ENCODE measurements at places on chromosomes 4 and X.
A peak's percentile ranks its signal among the peaks of the same experiment; 100 is the strongest.

DNA sequence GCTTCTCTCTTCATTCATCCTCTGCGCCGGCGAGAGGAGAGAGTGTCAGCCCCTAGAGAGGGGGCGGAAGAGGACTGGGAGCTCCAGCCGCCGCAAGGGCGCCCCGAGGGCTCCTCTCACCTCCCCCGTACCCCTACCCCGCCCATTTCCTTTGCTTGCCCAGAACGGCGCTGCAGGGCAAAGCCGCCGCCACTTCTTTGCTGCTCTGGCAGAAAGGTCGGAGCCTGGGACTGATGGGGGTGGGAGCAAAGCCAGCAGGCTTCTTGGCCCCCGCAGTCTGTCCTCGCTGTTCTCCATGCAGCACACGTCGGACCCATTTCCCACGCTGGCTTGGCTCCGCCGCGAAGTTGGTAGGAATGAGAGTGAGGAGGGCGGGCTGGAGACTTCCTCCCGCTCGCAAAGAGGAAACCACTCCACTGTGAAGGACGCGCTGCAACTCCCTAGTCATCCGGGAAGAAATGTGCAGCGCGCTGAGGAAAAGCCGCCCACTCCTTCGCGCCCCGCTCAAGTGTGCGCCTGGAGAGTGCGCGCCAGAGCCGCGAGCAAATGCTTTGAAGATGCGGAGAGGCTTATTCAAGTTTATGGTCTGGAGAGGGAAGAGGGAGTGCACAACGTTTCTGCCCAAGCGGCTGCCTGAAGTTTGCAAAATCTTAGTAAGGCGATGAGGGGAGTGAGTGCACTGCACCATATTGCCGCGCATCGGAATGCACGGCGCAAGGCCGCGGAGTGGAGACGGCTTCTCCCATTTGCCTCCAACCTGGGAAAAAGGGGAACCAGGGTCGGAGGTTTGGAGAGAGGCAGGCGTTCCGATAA, 2.8 kb upstream of the PCDH7 start:
- DNase-seq = peak; percentile 75

DNA sequence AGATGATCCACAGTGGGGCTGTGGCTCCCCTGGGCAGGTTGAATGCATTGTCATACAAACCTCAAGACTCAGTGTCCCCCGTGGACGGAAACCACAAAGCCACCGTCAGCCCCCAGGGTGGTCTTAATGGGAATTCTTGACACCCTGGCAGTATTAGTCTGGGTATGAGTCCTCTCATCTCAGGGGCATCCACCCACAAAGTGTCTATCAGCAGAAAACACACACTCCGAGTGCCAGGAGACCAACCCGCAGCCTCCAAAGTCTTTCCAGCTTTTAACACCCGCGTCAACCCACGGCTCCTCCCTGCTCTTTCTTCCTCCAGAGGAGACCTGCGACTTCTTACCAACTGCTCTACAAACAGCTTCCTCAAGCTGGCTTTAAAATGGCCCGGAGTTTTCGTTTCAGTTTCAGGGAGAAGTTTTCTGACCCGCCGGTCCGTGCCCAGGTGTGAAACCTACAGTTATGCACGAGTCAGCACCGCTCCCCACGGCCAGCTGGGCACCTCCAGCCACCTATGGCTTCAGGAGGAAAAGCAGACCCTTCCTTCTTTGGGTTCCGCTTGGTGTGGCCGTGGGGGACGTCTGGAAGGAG, 14.4 kb upstream of the ASMTL start:
- no peak for DNase-seq

- DNase-seq = peak; percentile 69
Measured at GRCh38 chr4:23945451-23946017, 55.7 kb upstream of the PPARGC1A start.

- peak; percentile 37 for DNase-seq
Measured at GRCh38 chr4:113534711-113535110, 226.8 kb downstream of the CAMK2D start.

DNA sequence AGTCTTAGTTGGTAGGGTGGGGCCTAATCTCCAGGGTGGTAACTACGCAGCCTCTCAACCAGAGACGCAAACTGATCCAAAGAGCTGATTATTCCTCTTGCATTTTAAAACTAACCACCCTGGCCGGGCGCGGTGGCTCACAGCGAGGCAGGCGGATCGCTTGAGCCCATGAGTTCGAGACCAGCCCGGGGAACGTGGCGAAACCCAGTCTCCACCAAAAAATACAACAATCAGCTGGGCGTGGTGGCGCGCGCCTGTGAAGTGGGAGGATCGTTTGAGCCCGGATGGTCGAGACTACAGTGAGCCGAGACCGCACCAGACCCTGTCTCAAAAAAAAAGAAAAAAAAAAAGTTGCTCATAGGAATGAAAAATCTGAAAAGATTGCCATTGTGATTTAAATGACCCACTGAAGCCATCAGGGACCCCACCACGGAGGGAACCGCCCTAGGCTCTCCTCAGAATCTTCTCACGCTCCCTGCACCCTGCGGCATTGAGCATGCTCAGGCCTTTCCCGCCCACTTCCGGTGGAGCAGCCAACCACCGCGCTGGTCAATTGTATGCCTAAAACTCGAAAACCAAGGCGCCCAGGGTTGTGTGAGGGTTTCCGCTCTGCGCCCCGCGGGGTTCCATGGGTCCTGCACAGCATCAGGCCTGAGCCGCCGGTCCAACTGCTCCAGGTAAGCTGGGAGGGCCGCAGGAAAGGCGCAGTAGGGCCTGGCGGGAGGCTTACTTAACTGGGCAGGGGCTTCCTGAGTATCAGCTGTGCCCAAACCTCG, at the start of gene TRIM60:
TSS of gene TRIM60 (plus strand) at position 564 of the 776 bp plus-strand sequence. CDS start 8,074 bp downstream, outside the sequence.
- no peak for DNase-seq

DNA sequence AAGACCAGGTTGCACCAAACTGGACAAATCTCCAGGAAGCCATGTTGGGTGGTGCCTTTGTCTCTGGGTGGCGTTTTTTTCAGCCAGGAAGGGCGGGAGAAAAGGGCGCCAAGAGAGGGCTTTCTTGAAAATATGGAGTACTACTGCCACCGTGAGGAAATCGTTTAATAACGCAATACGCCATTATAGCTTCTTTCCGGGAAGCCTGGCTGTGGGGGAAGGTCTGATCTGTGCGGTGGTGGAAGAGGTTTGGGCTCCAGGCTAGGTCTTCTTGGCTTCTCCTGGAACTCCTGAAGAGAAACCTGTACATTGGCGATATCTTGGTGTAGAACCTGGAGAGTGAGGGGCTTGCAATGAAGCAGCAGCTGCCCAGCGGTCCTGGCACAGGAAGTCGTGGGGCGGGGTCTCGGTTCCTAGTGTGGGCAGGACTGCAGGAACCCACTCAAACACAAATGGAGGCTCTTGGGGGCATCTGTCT, 202.7 kb downstream of the OR13H1 start:
- DNase-seq = no peak

GRCh38 chr4:47852136-47852535, 14.3 kb upstream of the CORIN start:
- DNase-seq = peak; percentile 74

- no peak for DNase-seq
Measured at GRCh38 chr4:140448830-140449229, 21.4 kb upstream of the CLGN start.

DNA sequence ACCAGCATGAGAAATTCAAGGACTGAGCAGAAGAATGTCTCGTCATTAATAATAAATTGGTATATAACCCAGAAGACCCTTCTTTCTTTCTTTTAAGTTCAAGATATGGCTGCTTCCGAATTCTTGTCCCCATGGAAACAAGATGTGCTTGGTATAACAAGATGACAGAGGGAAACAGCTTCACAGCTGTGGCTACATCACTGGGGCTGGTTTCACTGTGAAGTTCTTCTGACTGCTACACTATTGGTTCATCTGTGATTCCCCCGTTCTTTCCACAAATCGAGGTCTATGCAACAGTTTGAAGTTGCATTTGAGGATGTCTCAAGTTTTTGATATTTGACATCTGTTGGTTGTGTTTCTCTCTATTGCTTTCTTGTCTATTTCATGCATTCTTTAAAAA, 12.3 kb upstream of the DTHD1 start:
- no peak for DNase-seq

DNA sequence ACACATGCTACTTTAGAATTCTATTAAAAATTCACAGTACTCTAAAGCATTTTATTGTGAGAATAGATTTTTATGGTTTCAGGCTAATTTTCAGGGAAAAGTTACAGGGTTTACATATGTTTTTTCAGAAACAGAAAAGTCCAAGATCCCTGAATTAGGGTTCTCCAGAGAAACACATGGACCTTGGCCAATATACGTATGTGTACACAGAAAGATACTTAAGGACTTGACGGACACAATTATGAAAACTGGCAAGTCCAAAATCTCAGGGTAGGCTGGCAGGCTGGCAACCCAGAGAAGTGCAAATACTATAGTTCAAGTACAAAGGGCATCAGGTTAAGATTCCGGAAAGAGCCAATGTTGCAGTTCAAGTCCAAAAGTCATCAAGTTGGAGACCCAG, 1897.8 kb upstream of the PCDH10 start:
- no peak for DNase-seq

DNA sequence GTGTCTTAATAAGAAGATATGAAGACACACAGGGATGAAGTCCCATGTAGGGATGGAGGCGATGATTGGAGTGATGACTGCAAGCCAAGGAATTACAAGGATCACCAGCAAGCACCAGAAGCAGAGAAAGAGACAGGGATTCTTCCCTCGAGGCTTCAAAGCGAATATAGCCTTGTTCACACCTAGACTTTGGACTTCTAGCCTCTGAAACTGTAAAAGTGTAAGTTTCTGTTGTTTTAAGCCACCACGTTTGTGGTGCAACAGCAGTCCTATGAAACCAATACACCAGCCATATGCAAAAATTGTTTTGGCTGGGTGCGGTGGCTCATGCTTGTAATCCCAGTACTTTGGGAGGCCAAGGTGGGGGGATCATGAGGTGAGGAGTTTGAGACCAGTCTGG, 9.8 kb upstream of the PDS5A start:
- no peak for DNase-seq

- no peak for DNase-seq
Measured at GRCh38 chrX:26254436-26254835, 38.5 kb downstream of the MAGEB5 start.

- DNase-seq = no peak
Measured at GRCh38 chr4:142284402-142285221, 561.5 kb downstream of the INPP4B start.

DNA sequence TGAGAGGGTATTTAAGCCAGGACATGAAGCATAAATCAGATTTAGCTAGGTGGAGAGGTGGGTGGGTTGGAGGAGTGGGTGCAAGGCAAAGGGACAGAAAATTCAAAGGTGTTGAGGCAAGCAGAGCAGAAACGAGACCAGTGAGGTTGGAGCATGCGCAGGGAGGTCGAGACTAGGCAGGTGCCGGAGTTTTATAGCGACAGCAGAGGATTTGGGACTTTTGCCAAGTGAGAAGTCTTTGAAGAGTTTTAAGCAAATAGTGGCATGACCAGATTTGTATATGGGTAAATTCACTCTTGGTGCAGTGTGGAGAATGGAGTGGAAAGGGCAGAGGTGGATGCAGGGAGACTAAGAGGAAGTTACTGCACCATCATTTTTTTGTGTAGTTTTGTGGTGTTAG, 107.0 kb upstream of the TLR2 start:
- DNase-seq = no peak

- DNase-seq = no peak
Measured at GRCh38 chrX:15804563-15804962, 14.3 kb downstream of the ZRSR2 start.

GRCh38 chr4:19514276-19515070, 737.2 kb upstream of the SLIT2 start:
- no peak for DNase-seq

DNA sequence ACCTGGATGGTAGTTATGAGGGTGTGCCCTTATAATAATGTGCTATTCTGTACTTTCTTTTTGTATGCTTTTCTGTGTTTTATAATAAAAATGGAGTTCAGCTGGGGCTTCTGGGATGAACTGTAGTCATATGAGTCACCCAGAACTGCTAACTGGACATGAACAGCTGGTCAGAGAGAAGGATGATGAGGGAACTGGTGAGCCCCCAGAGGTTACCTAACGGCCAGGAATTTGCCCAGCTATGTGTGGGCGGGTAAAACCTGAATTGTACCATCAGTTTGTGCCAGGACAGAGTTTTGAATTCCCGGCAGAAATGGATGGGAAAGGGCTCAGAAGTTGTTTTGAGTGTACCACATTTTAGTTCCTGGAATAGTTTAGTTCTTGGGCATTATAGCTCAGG, 138.0 kb upstream of the USP9X start:
- DNase-seq = peak; percentile 63

- DNase-seq = no peak
Measured at GRCh38 chr4:89049853-89050252, 7.1 kb downstream of the FAM13A start.

DNA sequence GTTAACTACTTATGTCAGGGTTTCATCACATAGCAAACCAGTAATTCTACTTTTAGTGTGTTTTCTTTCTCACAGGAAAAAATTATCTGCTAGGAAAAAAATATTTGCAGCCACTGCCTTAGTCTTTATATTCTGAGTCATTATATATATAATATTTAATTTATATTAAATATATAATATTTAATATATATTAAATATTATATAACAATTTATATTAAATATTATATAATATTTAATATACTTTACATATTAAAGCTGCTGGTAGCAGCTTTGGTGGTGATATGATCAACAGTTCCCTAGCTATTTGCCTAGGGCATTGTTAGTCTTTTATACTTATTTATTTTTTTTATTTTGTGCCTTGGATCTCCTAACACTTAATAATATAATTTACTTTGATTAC, 381.6 kb downstream of the STIM2 start:
- no peak for DNase-seq

- peak; percentile 15 for DNase-seq
Measured at GRCh38 chr4:153538487-153539357, 72.6 kb downstream of the TMEM131L start.

- DNase-seq = peak; percentile 17
Measured at GRCh38 chrX:124098089-124098488, 136.6 kb downstream of the STAG2 start.

DNA sequence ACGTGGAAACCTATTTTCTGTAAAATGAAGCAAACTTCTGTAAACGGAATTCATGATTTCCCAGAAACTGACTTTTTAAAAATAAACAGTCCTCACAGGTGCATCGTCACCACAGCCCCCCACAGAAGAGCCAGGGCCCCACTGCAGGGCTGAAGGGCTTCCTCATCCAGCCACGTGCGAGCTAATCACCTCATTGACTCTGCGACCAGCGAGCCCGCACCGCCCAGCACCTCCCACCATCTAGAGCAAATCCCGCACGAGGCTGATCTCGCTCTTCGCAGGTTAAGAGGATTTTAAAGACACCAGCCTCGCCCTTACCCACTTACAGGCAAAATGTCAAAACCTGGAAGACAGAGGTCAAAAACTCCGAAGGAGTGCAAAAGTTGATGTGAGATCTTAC, 14.8 kb downstream of the PPP2R3B start:
- DNase-seq = no peak

DNA sequence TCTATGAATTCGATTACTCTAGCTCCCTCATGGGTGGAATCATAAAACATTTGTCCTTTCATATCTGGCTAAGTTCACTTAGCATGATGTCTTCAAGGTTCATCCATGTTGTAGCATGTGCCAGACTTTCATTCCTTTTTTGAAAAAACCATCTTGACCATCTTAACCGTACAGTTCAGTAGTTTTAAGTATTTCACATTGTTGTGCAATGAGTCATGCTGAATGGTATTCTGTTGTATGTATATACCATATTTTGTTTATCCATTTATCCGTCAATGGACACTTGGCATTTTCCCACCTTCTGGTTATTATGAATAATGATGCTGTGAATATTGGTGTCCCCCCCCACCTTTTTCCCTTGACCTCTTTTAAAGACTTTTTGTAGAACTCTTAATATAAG, 72.4 kb upstream of the TLR2 start:
- peak; percentile 69 for DNase-seq

- peak; percentile 6 for DNase-seq
Measured at GRCh38 chrX:108735679-108736508, 469 bp downstream of the IRS4 start.

Data from EL (cell line).